Stimulated activated CD4-positive, alpha-beta T cell treated with anti-CD3 and anti-CD28 coated beads, Interleukin-2, amount 100 ng/mL, for 4 hours (primary cell): ENCODE measurements at places on chromosomes 16 and 17.

- DNase-seq, result no peak
Observed at GRCh38 chr16:87333581-87334331, 16.6 kb upstream of the C16orf95 start.

GRCh38 chr16:60731329-60732050, 1304.7 kb downstream of the CDH8 start:
- DNase-seq, result no peak

- DNase-seq, result no peak
Observed at GRCh38 chr17:17871913-17872312, 35.1 kb upstream of the SREBF1 start.

DNA sequence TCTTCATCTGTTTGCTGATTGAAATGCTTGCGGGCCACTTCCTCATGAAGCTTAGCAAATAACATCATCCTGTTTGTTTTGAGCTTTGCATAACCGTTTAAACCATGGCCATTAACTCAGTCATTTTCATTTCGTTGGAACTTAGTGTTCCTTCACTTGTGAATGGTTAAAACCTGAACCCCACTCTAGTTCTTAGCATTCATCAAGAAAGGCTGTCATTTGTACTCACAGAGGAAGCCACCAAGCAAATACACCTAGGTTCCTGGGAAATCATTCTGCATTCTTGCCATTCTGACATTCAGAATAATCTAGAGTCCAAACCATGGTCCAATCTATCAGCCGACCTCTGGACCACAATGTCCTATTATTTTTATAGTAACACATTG, 8.4 kb upstream of the TAT start:
- DNase-seq, result no peak

DNA sequence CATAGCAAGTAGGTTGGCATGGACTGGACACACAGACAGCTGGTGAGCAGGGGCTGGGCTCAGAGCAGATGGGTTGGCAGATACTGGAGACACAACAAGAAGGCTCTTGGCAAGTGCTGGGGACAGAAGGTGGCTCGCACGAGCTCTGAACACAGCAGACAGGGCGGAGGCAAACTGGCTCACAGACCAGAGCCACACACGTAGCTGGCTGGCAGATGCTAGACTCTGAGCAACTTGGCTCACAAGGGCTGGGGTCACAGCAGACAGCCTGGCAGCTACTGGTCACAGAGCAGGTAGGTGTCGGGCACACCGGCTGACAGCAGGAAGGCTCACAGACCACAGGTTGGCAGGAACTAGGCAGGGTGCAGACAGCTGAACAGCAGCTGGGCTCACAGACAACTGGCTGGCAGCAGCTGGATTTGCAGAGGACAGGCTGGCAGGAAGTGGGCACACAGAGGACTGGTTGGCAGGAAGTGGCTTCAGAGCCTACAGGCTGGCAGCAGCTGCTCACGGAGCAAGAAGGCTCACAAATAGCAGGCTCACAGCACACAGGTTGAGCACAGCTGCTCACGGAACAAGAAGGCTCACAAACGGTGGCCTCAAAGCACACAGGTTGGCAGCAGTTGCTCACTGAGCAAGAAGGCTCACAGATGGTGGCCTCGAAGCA, 725 bp downstream of the KRTAP16-1 start:
- DNase-seq, result peak; percentile 36

DNA sequence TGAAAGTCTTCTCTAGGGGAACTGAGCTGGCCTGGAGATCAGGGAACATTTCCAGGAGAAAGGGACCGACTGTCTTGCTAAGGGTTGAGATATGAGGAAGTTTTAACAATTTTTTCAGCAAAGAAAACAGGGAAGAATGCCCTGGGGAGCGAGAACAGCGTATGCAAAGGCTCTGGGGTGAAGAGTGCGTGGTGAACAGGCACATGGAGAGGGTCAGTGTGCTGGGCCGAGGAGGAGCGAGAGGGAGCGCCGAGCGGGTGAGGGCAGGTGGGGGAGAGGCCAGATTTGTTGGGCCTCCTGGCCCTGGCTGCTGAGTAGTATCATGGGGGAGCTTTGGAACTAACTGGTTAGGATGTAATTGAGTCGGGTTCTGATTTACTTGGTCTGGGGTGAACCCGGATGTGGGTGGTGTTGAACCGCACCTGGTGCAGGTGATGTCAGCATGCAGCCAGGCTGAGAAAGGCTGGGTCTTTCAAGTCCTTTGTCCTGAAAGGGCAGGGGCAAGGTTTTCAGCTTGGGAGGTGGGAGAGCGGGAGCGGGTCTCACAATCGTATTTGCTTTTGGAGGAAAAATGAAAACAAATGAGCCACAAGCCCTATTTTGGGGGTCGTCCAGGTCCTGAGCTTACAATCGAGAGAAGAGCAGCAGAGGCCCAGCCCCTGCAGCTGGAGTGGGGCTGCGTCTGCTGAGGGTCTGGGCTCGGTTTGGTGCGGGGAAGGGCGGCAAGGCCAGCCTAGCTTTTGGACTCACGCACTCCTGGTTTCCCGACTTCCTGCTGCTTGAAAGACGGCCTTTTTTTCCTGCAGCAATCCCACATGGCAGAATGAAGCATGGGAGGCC, 11.1 kb upstream of the WFDC1 start:
- no peak for DNase-seq

DNA sequence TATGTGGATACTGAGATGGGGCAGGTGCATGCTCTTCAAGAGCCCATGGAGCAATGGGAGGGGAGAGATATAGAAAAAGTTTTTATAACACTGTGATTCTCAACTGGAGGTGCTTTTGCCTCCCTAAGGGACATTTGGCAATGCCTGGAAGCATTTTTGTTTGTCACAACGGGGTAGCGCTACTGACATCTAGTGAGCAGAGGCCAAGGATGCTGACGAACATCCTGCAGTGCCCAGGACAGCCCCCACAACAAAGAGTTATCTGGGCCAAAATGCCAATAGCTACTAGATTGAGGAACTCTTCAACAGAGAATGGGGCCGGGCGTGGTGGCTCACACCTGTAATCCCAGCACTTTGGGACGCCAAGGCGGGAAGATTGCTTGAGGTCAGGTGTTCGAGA, 67.2 kb upstream of the CLEC3A start:
- DNase-seq, result no peak

DNA sequence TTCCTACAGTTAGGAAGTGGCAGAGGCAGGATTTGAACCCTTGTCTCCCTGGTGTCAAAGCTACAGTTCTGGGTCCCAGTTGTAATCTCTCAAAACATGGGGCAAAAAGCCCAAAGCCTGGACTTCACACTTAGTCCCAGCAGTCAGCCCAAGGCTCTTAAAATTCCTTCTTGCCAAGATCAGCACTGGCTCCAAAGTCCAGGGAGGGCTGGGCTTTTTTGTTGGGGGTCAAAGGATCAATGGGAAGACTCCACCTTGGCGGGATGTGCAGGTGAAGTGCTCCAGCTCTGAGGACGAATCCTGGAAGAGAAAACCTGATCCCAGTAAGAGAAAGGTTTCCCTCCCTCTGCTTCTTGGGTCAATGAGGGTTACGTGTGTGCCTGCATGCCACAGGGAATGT, 195.5 kb downstream of the HAPSTR1 start:
- no peak for DNase-seq

DNA sequence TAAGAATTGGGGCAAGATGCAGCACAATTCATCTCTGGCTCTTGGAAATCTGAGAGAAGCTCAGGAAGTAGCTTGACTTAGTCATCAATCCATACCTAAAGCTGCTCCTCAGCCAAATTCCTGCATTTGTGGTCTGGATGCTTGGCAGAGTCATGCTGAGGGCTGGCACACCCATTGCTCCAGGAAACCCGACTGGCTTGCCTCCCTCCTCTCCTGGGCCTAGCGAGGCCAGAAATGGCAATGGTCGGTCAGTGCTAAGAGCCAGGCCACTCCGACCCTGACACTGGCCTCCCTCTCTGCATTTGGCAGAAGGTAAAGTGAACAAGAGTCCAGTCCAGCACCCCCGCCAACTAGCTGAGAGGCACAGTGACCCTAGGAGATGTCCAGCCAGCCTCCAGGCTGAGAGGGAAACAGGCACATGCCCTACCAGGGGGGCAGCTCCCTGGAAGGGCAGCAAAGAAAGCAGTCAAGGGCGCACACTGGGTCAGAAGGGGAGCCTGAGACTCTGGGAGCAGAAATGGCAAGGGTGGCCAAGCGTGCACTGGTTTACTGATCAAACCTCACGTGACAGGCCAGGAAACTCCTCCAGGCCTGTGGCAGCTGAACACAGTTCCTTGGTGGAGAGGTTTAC, 10.0 kb downstream of the POLDIP2 start:
- no peak for DNase-seq

DNA sequence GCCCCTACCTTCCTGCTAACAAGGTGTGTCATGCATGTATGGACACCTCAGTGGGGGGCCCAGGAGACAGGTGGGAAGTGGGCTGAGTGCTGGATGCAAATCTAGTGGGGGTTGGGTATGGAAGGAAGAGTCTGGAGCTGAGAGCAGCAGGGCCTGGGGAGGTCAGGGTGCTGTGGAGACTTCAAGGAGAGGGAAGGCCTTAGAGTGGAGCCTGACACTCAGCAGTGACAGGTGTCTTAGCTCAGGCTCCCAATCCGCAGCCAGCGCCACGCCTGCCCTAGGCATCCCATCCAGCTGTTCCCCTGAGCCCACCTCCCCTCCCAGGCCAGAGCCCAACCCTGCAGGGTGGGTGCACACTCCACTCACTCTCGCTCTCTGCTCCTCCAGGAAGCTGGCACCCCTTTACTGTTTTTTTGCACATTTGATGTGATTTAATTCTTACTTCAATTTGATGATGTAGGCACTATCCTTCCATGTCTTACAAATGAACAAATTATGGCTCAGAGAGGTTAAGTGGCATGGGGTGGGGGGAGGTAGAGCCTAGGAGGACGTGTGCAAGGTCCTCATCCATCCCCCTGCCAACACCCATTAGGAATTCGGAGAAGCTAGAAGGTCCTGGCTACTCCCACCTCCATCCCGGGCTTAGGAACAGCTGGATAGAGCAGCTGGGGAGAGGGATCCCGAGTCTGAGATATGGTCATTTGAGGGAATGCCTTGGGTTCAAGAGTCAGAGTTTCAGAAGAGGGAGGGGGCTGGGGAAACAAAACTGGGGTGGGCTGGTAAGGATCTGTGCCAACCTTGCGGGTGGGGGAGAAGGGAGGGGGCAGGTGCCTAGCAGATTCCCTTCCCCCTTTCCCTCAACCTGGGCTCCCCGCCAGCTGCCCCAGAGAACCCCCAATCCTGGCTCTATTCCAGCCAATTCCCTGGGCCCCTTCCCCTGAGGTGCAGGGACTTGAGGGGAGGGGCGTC, 2.1 kb downstream of the FAM171A2 start:
- DNase-seq, result no peak

DNA sequence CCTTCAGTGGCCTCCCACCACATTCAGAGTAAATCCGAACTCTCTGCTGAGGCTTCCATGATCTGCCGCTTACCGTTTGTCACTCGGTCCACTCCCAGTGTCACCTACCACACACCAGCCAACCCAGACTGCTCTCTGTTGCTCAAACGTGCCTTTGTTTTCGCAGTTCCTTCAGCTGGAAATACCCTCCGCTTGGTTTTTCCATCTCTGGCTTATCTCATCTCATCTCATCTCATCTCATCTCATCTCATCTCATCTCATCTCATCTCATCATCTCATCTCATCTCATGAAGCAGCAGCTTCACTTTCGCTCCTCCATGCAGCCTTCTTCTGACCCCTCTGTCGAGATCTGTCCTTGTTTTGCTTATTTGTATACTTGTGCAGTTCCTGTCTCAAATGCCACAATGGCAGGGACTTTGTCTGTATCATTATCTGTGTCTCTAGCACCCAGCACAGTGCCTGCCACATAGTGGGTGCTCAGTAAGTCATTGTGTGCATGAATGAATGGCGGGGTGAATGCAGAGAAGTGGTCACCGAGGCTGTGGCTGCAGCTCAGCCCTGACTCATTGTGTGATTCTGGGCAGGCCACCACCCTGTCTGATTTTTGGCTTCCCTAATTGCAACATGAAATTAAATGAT, 3.8 kb upstream of the SNX20 start:
- DNase-seq, result no peak

DNA sequence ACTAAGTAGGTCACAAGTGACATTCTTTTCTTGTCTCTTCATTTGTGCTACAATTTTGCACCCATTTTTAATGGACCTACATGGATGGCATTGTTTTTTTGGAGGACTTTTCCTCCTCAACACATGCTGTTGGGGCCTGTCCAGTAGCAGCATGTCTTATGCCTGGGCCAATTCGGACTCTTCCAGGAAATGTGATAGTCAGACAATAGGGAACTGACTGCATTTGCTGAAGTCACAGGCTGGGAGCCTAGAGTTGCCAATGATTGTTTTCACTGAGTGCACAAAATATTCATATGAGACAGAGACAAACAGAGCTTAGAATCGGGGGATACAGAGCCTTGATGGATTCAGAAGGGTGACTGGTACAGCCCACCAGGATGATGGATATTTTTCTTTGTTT, 867.3 kb upstream of the GOT2 start:
- DNase-seq, result no peak

GRCh38 chr17:61362396-61362795, 37.2 kb upstream of the TBX2 start:
- DNase-seq, result no peak

DNA sequence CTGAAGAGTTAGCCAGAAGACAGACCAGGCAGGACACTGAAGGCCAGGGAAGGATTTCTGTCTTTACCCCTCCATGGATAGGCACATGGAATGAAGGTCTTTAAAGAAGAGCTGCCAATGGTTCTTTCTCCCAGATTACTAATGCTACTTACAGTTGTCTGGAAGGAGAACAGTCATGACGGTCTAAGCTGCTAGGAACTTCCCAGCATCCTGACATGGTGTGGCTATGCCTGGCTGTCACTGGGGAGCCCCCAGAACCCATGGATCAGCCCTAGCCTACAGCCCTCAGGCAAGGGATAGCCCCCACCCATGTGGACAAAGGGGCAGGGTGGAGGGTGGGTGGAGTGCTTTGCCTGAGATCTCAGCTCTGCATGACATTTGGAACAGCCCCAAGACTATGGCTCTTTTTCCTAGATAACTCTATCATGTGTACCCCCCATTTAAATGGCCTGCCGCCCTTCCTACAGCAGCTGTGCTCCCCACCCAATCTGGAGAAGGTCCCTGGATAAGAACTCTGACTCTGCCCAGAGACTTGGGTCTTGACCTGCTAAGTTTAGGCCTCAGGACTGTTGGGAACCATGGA, 9.2 kb upstream of the KAT7 start:
- no peak for DNase-seq

GRCh38 chr17:77628035-77628434, 330.5 kb upstream of the TNRC6C start:
- DNase-seq, result no peak
